ENCODE measurements at places on chromosomes 5 and 9.

GRCh38 chr5:57494104-57495098 is 11.8 kb upstream of the ACTBL2 start:
- no peak for DNase-seq

- DNase-seq, result no peak
Observed at GRCh38 chr5:153372425-153373129, 117.9 kb upstream of the GRIA1 start.

DNA sequence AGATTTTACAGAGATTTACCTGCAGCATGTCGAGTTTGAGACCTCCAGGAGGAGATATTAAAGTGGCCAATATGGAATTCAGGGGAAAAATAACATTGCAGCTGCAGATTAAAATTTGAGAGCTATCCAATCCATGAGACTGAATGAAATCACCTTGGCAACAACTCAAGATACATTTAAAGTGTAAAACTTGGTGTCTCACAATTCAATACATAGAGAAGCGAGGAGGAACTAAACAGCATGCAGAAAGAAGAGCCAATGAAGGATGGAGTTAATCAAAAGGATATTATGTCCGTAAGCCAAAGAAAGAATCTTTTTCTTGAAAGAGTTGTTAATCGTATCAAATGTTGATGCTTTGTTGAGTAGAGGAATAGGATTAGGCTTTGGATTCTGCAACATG is 455.1 kb downstream of the CDH18 start:
- no peak for DNase-seq

DNA sequence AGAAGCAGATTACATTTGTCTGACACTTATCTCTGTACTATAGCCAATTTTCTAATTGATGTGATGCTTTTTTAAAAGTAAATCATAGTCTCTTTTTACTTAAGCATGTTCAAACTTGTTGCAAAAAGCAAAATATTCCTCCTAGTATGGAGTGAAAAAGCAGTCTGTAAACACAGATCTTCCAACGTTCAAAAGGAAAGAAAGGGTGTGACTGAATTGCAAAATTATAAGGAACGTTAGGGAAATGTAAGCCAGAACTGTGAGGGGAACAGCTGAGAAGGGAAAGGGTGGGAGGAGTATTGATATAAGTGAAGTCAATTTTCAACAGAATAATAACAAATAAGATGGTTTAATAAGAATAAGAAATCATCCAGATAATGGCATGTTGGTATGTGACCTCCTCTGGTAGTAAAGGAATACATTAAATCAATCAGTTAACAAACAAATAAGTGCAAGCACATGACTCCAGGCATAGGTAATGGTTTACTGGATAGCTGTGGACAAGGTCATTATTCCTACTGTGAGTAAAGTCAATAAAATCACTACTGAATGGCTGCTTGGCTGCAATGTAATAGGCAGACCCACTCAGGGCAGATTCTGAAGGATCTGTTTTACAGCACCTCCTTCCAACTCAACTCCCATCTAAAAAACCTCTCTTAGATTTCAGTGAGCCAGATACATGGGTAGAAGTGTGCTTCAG is 239.1 kb upstream of the NMUR2 start:
- DNase-seq, result no peak

DNA sequence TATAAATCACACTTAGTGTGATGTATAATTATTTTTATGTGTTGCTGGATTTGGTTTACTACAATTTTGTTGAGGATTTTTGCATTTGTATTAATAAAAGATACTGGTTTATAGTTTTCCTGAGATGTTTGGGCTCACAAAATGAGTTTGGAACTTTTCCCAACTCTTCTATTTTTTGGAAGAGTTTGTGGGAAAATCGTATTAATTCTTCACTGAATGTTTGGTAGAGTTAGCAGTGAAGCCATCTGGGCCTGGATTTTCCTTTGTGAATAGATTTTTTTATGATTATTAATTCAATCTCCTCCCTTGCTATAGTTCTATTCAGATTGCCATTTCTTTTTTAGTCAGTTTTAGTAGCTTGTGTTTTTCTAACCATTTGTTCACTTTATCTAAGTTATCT is 201.7 kb upstream of the NFIL3 start:
- no peak for DNase-seq

- no peak for DNase-seq
Observed at GRCh38 chr5:159700016-159700415, 216.3 kb upstream of the ADRA1B start.

DNA sequence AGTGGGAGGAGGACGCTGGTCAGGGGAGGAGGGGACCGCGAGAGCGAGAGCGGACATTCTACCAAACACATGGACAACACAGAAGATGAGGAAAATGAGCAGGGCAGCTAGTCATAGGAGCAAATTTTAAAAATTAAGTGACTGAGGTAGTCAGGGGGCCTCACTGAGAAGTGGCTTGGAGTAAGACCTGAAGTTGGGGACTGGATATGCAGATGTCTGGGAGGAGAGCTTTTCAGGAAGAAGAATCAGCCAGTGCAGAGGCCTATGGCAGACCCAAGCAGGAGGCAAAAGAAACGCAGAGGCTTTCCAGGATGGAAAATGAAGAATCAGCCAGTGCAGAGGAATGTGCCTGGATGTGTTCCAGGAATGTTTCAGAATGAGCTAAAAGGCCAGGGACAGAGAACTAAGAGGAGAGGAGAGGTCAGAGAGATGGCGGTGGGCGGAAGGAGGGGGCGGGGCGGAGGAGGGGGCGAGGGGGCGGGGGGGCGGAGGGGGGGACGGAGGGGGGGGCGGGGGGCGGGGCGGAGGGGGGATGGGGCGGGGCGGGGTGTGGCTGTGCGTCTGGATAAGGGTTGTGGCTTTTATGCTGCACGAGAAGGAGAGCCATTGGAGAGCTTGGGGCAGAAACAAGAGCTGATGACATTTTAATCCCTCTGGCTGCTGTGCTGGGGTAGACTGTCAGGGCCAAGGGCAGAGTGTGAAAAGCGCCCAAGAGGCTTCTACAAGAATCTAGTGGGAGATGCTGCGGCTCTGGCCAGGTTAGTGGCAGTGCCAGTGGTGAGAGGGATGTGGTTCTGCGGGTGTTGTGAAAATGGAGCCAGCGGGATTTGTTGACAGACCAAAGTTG is 129.6 kb downstream of the KCNIP1 start:
- peak; percentile 72 for DNase-seq

DNA sequence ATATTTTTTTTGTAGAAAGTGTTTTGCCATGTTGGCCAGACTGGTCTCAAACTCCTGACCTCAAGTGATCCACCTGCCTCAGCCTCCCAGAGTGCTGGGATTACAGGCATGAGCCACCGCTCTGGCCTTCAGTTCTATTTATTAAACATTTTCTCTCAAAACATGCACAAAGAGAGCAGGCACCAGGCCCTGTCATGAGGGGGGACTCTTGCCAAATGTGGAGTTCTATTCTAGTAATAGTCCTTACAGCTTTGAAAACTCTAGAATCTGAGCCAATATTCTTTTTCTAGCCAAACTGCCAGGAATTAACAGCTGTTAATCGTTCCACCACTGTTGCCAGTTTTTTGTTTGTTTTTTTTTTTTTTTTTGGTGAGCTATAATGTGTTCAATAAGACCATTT is 124.6 kb downstream of the TARS1 start:
- DNase-seq, result no peak

DNA sequence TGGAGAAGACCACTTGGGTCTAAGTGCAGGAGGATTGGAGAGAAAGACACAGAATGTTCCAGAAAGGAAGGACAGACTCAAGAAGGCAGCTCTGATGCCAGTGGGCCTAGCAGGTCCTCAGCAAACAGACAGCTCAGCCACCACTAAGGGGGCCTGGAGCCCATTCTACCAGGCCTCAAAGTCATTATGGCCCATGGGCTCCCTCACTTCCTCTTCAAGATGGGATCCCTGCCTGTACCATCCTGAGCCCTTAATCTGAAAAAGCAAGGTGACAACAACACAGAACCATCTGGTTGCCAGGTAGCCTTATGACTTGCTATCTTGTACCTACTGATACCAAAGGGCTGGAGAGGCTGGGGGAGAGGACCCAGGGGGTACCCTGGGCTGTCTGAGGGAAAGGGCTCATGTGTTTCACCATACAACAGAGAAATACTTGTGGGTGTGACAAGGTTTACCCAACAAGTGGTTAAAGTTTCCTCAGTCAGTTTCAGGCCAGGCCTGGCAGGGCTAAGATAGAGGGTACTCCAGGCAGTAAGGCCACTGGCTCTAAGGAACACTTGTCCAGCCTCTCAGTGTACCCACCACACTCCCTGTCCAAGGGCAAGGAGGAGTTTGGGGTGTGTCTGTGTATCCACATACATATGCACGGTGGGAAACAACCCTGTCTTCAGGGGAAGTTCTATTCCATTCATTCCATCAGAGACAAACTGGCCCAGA is 30.7 kb downstream of the TCF7 start:
- no peak for DNase-seq

DNA sequence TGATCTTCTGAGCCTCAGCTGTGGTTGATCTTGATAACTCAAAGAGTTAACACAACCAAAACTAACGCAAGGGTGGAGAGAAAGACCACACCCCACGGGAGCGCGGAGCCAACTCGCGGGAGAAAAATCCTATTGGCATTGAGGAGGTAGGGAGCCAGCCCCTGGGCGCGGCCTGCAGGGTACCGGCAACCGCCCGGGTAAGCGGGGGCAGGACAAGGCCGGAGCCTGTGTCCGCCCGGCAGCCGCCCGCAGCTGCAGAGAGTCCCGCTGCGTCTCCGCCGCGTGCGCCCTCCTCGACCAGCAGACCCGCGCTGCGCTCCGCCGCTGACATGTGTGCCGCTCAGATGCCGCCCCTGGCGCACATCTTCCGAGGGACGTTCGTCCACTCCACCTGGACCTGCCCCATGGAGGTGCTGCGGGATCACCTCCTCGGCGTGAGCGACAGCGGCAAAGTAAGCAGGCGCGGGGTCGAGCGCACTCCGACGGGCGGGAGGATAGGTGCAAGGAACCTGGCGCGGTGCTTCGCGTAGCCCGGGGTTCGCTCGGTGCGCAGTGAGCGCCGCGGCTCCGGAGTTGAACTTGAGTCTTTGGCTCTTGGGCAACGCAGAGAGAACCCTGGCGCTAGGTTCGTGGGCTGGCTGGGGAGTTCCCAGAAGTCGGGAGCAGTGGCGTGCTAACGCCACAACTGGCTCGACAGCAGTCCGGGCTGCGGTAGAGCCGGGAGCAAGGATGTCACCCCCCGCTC is at the start of gene GDA:
GDA (plus strand) TSS at position 210 of the 745 bp plus-strand sequence; CDS start at position 330, 120 bp downstream.
- no peak for DNase-seq

GRCh38 chr9:94951324-94952135 is 225.0 kb downstream of the AOPEP start:
- DNase-seq, result no peak

DNA sequence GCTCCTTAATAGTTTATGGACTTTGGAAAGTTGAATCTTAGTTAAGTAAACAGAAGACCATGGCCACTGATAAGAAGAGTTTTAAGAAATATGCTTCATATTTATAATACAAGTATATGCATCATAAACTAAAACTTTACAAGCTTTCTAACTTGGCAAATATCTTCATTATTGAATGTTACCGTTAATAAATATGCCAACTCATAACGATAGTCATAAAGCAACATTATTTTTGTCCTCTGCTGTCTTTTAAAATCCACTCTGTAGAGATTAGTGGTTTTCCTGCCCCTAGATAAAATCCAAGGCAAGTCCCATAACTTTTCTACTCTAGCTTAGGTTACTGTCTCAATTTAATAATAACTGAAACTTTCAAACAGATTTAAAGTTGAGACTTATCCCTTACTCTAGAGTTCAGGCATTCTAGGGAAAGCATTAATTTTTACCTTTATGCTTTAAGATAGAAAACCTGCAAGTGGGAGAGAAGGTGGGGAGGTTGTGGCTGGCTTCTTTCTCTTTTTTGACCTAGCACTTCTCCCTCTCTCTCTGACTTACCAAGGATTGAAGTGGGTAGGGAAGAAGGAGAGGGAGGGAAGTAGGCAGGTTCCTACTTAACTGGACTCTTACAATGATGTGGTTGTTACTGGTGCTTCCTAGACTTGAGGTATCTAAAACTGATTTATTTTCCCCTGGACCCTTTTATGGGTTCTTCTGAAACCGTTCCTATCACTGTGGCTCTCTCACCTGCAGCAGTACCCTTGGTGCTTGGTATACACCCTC is 29.6 kb downstream of the RNF145 start:
- no peak for DNase-seq

- no peak for DNase-seq
Observed at GRCh38 chr5:58466939-58467338, 7.1 kb upstream of the PLK2 start.

GRCh38 chr9:16012621-16013020 is 459.8 kb downstream of the CCDC171 start:
- DNase-seq, result no peak

GRCh38 chr5:116626272-116626723 is 51.7 kb upstream of the SEMA6A start:
- no peak for DNase-seq

DNA sequence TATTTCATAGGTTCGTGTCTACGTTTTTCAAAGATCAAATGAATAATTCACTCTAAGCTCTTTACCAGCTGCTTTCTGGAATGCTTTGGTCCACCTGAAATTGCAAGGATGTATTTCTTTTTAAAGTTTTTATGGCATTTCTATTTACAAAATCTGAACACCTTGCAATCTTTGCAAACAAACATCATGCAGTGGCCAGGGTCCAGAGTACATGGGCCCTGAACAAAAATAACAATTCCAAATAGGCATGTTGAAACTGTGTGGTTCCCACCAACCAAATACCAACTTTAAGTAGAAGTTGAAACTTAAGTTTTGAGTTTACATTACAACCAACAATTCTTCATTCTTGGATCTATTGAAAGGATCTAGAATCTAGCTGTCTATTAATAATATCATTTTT is 180.1 kb upstream of the FTMT start:
- DNase-seq, result no peak

GRCh38 chr9:14677872-14678271 is 15.4 kb downstream of the ZDHHC21 start:
- DNase-seq, result no peak

GRCh38 chr9:77898864-77899263 is 132.7 kb downstream of the GNAQ start:
- DNase-seq, result no peak

- DNase-seq, result no peak
Observed at GRCh38 chr5:40570408-40571129, 109.1 kb upstream of the PTGER4 start.

DNA sequence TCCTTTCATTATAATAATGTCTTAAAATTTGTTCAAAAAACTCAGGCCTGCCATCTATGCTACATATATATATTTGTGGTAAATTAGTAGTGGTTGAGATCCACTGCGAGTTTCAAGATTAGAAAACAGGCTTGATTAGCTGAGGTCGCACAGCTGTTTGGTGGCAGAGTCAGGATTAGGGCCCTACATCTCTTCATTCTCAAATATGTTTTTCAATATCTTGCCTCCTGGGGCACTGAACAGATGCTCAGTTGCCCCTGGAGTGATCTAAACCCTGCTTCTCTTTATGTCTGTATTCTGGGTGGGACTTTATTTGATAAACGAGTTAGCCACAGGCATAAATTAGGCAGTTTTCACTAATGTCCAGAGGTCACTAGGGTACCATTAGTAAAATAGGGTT is 27.8 kb upstream of the CEP120 start:
- no peak for DNase-seq

- DNase-seq, result no peak
Observed at GRCh38 chr5:180522330-180522729, 28.2 kb downstream of the CNOT6 start.

DNA sequence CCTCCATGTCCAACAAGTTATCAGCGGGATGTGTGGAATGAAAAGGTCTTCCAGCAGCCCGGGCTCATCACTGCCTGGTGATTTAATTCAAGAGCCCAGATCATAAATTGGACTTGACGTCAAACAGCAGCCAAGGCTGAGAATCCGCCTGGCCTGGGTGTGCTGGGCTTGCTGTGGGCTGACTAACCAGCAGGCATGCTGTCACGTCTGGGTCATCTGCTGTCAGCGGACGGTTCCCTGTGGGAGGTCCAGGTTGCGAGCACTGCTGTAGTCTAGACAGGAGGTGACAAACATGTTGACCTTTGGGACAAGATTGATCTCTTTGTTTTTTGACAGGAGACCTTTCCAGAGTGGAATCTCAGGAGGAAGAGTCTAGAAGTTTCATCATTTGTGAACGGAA is 289.7 kb downstream of the OSTF1 start:
- no peak for DNase-seq

Measured in ecto neural progenitor cell (in vitro differentiated cells).